ENCODE measurements at places on chromosomes 13 and 19.

GRCh38 chr13:38421590-38422560 is 72.2 kb downstream of the UFM1 start:
- no peak for DNase-seq

DNA sequence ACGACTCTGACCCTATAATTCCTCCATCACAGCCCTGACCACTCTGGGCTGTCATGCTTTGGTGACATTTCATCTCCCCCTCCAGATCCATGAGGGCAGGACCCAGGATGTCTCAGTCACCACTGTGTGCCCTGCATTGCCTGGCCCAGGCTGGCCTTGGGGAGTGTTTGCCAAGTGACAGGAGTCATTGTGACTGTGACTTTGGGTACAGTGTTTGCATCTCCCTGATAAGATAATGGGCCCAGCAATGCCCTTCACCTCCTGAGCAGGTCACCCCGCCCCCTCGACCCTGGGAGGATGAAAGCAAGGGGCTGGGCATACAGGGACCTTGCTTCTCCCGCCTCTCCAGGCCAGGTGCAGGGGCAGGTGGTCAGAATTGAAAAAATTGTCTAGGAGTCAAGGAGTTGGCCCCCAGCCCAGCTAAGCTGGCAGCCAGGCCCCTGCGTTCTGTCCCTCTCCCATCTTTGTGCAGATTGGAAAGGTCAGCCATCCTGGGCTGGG is 5.9 kb upstream of the ATP4A start:
- DNase-seq = no peak

GRCh38 chr19:40502647-40503319 is 36.0 kb downstream of the SPTBN4 start:
- DNase-seq = peak; percentile 71

- DNase-seq = no peak
Observed at GRCh38 chr13:98180092-98180491, 3.0 kb upstream of the RNF113B start.

DNA sequence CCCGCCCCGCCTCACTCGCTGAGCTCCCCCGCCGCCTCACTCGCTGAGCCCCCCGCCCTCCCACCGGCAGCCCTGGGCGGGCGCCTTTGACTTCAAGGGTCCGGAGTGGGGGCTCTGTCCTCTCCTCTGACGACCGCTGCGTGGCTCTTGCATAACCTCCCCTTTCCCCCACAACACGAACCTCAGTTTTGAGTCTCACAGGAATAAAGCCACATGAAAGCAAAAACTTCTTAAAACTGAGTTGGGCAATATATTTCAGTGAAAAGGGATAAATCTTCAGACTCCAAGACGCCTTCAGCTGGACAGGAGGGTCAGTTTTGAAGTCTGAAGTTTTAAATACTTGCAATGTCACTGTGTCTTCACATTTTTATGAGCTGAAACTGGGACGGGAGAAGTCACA is 70.6 kb upstream of the C13orf46 start:
- DNase-seq = no peak

GRCh38 chr13:96824140-96824539 is 170.1 kb downstream of the OXGR1 start:
- DNase-seq = no peak

GRCh38 chr13:52749419-52749818 is 9.8 kb upstream of the CNMD start:
- DNase-seq = no peak

DNA sequence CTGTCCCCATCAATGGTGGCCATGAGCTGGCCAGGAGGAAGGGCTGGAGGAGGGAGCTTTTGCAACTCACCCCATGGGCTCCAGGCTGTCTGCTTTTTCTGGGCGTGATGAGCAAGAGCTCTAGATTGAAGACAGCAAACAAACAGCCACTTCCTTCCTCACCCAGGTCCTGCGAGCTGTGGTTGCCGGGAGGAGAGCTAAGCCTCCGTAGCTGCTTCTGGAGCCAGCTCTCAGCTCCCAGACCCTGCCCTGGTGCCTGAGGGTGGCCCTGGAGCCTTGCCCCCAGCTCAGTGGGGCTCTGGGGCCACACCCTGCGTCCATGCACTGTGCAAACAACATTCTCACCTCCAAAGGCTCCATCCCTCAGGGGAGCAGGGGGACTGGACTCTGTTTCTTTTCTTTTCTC is 6.2 kb downstream of the MYO1F start:
- DNase-seq = no peak

GRCh38 chr19:7866399-7867091 is 7.6 kb downstream of the PRR36 start:
- no peak for DNase-seq

DNA sequence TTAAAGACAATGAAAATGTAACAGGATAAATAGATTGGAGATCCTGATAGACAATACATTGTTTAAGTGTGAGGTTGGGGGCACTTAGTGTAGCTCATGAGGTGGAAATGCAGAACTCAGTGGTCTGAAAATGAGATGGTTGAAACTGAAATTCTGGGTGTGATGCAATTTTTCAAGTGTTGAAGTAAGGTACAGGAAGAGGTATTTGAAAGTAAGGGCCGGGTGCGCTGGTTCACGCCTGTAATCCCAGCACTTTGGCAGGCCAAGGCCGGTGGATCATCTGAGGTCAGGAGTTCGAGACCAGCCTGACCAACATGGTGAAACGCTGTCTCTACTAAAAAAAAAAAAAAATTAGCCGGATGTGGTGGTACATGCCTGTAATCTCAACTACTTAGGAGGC is 113.0 kb downstream of the UFM1 start:
- no peak for DNase-seq

GRCh38 chr19:39126312-39127187 is 964 bp downstream of the PAK4 start:
- DNase-seq = no peak

DNA sequence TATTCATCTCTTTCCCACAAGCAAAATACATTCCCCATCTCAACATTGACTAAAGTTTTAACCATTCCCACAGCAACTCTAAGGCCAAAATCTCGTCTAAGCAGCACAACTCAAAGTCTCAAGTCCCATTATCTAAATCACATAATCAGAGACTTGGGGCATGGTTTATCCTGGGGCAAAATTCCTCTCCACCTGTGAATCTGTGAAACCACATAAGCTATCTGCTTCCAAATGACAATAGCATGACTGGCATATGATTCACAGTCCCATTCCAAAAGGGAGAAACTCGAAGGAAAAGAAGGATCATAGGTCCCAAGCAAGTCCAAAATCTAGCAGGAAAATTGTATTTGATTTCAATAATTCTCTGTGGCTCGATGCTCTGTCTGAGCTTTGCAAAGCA is 73.0 kb downstream of the ANKRD10 start:
- no peak for DNase-seq

DNA sequence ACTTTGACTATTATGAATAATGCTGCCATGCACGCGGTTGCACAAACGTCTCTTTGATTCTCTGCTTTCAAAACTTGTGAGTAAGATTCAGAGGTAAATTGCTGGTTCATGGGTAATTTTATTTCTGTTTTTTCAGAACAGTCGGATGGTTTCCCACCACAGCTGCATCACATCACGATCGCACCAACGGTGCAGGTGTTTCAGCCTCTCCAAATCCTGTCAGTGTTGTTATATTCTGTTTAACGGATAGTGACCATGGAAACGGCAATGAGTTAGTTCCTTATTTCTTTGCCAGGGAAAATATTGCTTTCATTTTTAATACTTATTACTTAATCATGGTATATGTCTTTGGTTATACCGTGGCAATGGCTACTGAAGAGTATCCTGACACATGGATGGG is 19.1 kb upstream of the ZNF835 start:
- DNase-seq = no peak

DNA sequence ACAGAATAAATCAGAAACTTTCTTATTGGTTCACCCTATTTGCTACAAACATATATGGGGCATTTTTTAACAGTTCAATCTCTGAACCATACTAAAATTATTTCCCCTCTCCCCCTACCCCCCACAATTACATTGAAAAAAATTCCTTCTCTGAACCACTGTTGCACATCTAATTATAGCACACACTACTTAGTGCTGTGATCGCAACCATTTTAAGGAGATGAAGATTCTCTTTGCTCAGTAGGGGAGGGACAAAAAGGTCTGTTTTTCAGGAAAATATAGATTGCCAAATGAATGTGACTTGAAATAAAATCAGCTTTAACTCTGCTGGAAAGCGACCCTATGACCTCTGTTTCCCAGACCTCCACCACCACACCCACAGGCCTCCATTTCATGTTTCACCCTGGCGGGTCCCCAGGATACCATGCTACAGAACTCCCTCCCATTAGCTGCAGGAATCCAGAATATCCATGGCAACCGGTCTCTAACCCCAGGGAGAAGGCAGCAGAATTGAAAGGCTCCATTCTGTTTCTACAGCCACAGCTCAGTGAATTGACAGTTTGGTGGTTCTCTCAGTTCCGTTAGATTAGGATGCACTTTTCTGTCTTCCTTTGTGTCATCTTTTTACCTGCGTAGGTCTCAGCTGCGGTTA is 286.3 kb downstream of the TBC1D4 start:
- DNase-seq = peak; percentile 23

DNA sequence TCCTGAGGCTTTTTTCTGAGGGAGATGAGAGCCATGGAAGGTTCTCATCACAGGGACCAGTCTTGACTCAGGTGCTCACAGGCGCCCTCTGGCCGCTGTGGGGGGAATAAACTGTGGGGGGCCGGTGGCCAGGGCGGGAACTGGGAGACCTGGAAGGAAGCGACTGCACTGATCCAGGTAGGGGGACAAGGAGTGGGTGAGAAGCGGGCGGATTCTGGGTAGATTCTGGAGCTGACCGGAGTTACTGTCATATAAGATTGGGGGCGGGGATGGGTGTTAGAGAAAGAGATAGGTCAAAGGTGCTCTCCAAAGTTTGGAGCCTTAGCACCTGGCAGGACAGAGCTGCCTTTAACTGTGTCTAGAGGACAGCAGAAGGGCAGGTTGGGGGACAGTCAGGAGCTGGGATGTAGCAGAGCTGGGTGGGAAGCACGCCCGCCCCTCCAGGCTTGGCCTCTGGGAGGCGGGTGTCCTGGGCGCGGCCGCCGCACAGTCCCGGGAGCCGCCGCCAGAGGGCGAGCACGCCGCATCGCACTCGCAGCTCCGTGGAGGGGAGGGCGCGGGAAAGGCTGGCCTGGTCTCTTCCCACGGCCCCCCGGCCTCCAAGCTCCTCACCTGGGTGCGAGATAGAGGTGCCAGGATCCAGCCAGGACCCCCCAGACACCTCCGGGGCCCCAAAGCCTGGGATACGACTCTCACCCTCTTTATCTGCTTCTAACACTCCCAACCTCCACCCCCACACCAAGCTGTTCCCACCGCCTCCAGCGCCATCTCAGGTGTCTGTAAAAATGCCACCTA is 4.2 kb upstream of the DAND5 start:
- DNase-seq = peak; percentile 88

- peak; percentile 99 for DNase-seq
Observed at GRCh38 chr19:57527136-57527881, at the start of gene ZNF549. ZNF549 (plus strand) TSS chr19:57527356; CDS start chr19:57527574, 218 bp downstream.

DNA sequence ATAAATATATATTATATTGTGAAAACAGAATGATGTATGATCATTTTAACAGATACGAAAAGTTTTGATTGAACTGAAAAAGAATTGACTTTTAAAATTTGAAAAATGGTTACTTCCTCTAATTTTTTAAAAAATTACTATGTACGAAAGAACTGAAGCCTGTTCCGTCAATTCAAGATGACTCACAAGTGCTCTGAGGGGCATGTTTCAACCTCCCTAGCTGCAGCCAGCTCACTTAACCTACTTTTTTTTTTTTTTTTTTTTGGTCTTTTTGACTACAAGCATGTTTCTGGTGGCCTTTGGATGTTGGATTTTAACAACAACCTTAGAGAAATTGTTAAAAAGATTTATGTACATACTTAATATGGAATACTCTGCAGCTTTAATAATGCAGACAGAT is 1139.3 kb downstream of the DIAPH3 start:
- no peak for DNase-seq

- no peak for DNase-seq
Observed at GRCh38 chr13:98919566-98919965, 58.3 kb downstream of the DOCK9 start.

GRCh38 chr13:114200399-114200911 is 21.4 kb downstream of the CFAP97D2 start:
- peak; percentile 80 for DNase-seq

DNA sequence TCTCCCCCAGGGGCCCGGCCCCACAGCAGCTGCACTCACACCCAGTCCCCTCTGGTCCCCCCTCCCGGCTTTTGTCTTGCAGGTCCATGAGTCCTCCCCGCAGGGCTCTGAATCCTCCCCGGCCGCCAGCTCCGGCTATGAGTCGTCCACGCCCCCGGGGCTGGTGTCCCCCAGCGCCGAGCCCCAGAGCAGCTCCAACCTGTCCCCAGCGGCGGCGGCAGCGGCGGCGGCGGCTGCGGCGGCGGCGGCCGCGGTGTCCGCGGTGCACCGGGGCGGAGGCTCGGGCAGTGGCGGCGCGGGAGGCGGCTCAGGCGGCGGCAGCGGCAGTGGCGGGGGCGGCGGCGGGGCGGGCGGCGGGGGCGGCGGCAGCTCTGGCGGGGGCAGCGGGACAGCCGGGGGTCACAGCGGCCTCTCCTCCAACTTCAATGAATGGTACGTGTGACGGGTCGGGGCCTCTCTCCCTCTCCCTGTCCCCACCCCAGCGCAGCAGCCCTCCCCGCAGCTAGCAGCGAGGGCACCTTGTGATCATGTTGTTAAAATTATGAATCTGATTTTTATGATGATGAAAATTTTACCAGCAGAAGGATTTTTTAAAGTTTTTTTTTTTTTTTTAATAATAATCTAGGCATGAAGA is 3.8 kb downstream of the ZIC2 start:
- peak; percentile 81 for DNase-seq

GRCh38 chr19:55484593-55485438 is at the start of gene NAT14:
NAT14 (plus strand) TSS chr19:55485188; CDS start chr19:55485709, 521 bp downstream.
- peak; percentile 95 for DNase-seq

- DNase-seq = no peak
Observed at GRCh38 chr13:100230769-100231149, 141.9 kb downstream of the PCCA start.

DNA sequence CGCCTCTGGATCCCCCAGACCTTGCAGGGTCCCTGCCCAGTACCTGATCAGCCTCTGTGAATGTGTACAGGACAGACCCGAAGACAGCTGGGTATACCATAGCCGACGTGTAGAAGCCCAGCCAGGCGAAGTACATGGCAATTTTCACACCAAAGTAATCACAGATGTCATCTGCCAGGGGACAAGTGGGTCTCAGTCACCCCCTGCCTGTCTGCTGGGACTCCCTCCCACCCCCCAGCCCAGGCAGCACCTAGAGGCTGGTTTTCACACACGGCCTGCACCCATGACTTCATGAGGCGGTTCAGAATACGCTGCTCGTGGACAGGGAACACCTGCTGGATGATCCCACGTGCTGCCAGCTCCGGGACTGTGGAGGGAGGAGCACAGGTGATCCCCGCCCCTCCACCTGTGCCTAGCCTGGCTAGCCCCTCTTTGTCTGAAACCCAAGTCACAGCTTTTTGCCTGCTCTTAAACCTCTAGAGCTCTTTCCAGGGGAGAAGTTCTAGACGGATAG is 3.6 kb downstream of the ANO8 start:
- DNase-seq = no peak

GRCh38 chr13:50573066-50573465 is 270.4 kb downstream of the DLEU7 start:
- DNase-seq = no peak

GRCh38 chr13:90933097-90933826 is 414.2 kb upstream of the MIR17HG start:
- DNase-seq = no peak

GRCh38 chr19:48810151-48810550 is 678 bp downstream of the BCAT2 start:
- no peak for DNase-seq
